ENCODE measurements at places on chromosomes 13 and 19.

GRCh38 chr13:53847502-53847901 lies 818.9 kb downstream of the OLFM4 start:
- no peak for DNase-seq

GRCh38 chr13:23025864-23026608 lies 154.7 kb upstream of the SGCG start:
- no peak for DNase-seq

DNA sequence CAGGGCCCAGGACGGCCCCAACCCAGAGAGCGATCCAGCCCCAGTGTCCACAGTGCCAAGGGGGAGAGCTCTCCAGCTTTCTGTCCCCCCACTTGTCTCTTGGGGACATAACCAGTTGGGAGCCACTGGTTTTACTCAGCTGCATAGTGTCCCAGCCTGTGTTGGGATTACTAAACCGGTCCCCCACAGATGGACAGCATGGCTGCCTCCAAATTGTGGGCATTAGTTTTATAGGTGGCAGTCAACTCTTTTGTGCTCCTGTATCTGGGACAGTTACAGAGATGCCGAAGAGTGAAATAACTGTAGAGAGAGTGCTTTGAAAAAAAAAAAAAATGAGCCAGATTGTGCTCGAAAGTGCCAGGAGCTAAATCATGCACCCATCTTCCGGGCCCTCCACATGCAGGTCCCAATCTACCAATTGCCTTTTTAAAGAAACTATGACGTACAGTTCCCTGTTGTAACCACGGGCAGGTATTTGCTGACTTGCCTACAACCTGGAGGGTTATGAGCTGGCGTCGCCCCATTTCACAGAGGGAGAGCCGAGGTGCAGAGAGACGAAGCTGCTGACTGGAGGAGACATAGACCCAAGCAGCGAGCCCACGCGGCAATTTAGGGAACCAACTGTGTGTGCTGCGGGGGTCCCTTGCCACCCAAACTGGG lies 2.4 kb upstream of the NFIC start:
- DNase-seq: no peak

DNA sequence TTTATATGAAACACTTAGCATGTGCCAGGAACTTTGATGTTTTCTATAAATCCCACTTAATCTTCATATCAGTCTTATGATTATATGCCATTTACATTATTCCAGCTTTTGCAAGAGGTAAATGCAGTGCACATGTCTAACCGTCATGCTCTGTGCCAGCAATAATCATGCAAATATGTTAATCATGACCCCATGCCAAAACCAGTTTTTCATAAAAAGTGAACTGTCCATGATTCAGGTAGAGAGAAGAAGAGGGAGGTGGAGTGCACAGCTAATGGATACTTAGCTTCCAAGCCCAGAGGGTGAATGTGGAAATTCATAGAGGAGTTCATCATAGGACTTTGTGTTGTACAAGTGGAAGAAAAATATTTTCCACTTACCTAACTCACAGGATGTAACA lies 458.4 kb downstream of the TBC1D4 start:
- DNase-seq: no peak

- no peak for DNase-seq
Measured at GRCh38 chr13:36710396-36710795, 36.6 kb downstream of the SERTM1 start.

DNA sequence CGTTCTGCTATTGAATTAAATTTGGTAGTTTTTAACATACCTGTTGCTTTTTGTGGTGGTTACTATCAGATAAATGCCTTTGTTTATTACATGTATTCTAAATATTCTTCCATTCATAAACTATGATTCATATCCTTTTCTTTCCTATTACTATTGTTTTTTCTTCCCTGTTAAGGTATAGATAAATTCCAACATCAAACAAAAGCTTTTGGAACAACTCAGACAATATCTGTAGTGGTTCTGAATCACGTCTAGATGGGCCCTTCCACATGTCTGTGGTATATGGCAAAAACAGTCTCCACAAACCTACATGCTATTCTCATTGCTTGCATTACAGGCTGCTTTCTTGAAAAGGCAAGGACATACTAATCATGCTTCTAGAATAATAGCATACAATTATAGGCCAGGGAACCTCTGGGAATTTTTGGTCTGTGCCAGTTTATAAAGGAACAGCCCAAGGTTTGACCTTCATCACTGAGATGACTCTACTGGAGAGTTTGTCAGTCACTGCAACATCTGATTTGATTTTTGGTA lies 6.4 kb downstream of the LRCH1 start:
- no peak for DNase-seq

DNA sequence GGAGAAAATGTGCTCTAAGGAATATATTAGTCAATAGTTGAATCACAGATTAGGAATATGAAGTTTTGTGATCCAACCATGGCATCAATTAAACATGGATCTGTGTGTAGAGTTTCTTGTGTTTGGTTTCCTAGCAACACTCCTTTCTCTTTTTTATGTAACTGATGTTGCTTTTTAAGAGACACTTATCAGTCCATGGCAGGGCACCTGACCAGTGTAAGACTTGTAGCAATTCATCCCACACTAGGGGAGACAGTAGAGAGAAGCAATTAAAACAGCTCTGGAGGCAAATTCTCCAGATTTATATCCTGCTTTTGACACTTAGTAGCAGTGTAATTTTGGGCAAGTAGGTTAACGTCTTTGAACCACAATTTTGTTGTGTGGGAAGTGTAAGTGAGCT lies 1229.0 kb downstream of the PCDH9 start:
- no peak for DNase-seq

DNA sequence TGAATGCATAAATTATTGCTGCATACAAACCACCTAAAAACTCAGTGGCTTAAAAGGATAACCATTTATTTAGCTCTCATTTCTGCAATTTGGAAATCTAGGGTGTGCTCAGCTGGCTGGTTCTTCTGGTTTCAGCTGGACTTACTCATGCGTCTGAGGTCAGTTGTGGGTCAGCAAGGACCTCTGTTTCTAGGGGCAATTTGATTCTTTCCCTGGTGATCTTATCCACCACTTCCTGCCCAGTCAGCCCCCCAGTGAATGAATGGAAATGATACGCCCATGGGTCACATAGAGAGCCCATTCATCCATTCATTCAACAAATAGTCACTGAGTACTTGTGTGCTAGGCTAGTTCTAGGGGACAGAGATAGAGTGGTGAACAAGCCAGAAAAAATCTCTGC lies 9.9 kb downstream of the FXYD5 start:
- DNase-seq: no peak

GRCh38 chr19:57771417-57771816 lies 1.9 kb downstream of the ZNF586 start:
- no peak for DNase-seq

GRCh38 chr13:109251956-109252355 lies 534.4 kb downstream of the IRS2 start:
- no peak for DNase-seq

DNA sequence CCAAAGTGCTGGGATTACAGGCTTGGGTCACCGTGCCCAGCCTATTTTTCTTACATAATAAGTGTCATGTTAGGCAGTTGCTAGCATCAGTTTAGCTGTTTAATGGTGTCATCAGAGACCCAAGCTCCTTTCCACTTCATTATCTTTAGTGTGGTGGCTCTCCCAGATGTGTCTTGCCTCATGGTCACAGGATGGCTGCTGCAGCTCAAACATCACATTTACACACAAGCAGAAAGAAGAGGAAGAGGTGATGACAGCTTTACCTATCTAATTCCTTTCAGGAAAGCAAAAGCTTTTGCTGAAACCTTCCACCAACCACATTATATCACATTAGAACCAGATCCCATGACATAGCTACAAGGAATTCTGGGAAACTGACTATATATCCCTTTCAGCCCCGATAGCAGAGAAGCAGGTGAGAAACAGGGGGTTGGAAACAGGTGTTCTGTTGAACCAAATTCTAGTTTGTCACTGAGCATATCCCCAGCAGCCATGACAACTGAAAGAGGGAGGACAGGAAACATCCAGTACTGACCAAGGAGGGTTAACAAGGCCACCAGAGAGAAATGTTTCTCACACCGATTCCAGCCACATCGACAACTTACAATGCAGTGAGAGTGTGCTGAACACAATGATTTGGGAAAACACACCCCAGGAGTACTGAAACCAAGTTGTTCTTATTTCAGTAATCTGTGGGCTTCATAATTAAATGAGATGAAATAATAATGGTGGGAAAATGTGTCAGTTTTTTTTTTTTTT lies 617.0 kb downstream of the UQCRFS1 start:
- no peak for DNase-seq

DNA sequence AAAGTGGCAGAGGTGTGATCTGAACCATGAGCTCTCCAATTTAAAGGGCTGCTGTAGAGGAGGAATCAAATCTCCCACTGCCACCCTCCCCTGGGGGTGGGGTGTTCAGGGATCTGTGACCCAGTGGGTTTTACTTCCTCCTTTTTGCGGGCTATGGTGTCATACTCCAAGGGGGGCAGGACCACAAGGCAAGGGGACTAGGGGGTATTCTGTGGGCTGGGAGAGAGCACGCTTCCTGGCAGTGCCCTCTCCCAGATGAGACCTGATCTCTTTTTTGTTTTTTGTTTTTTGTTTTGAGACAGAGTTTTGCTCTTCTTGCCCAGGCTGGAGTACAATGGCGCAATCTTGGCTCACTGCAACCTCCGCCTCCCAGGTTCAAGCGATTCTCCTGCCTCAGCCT lies 10.3 kb downstream of the PLD3 start:
- no peak for DNase-seq

GRCh38 chr13:111178402-111178801 lies 63.3 kb downstream of the ARHGEF7 start:
- DNase-seq: no peak

GRCh38 chr13:109323338-109323737 lies 463.0 kb downstream of the IRS2 start:
- no peak for DNase-seq

DNA sequence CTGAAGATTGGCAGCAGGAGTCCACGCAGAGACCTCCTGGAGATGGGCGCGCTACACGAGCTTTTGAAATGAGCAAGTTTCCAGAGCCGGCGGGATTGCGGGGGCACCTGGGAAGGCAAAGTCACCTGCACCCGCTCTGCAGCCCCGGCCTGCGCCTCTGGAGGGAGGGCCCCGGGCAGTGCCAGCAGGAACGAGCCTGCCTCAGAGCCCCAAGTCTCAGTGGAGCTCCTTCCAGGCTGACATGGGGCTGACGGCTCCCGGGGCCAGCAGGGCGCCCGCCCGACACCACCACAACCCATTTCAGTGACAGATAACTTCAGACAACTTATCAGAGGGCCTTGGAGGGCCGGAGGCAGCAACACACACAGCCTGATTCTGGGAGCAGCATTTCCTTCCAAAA lies 45.0 kb downstream of the RASA3 start:
- no peak for DNase-seq

DNA sequence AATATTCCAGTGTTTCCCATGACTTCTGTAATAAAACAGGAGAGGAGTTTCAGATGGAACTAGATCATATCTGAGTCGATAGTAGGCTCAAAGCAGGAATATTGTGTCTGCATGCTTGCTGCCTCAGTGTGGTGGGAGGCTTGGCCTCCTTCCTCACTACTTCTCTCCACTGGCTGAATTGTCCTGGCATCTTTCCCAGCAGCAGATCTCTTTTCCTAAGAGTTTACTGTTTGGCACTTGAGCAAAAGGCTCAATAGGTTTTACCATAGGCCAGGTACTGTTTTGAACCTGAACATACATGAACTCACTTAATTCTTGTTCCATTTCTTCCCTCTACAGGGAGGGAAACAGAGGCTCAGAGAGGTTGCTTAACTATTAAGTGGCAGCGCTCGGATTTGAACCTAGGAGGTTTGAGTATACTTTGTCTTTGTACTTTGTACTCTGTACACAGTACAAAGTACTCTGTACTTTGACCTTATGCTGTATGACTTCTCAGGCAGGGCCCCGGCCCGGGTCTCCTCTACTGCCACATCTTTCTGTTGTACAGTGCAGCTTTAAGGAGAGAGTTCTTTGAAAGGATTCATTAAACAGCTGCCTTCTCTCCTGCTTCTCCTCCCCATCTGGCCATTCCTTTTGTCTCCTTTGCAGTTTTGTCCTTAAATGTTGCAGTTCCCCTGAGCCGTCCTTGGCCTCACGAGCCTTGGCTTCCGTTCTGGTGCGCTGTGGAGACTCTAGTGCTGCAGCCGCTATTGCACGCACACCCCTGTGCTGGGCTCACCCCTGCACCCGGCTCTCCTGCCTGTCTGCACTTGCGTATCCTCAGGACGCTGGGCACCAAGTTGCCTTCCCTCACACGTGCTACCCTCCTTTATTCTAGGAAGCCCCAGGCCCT lies 8.1 kb downstream of the B3GLCT start:
- DNase-seq: no peak

- no peak for DNase-seq
Measured at GRCh38 chr19:39122934-39123731, 2.5 kb upstream of the PAK4 start.

- DNase-seq: no peak
Measured at GRCh38 chr19:15432018-15432494, 13.3 kb upstream of the AKAP8L start.

GRCh38 chr13:103430368-103430767 lies 364.2 kb upstream of the SLC10A2 start:
- DNase-seq: no peak

DNA sequence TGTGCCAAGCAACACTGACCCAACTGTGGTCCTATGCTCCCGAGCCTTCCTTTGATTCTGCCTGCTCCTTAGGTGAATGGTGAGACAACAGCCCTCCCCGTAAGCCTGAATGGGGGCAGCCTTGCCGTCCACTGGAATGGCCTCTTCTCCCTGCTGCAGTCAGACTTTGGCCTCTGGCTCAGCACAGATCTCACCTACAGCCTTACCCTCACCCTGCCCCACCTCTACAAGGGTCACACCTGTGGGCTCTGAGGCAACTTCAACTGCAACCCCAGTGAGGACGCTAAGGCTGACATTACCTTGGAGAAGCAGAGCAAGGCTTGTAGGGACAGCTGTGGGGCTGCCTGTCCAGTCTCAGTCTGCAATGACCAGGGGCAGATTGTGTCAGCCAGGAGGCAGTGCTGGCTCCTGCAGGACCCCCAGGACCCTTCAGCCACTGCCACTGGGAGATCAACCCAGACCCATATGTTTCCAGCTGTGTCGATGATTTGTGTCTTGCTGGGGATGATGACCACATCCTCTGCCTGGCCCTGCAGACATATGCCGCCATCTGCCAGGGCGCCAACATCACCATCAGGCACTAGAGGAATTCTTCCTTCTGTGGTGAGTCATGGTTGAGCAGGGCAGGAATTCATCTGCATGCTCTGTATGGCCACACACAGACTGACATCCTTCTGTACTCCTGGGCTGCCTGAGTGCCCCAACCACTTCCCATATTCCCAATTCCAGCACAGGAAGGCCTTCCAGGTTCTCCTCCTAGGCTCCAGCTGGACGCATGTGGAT lies 27.3 kb upstream of the FXYD3 start:
- peak; percentile 87 for DNase-seq

GRCh38 chr13:76380446-76381065 lies 505.6 kb downstream of the KCTD12 start:
- no peak for DNase-seq

DNA sequence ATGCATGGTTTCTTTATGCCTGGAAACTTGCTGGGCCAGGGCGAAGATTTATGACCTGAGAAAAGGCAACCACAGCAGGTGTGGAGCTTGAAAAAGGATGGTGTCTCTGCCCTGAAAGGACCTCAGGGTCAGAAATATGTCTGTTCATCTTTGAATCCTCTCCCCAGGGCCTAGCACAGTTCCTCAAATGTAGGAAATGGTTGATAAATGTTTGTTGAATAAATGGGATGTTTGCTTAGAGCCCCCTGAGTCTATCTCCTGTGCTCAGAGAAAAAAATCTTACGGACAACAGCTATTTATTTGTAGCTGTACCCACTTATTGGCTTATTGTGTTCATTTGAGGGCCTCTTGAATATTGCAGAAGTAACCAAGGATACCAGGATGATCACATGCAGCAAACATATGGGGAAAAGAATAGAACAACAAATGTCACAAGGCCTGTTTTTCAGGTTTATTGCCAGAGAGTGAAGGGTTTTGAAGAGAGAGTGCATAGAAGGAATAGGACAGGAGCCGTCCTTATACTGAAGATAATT lies 114.5 kb downstream of the KLF5 start:
- no peak for DNase-seq

Data from HS-5 (cell line).